Stimulated activated CD4-positive, alpha-beta T cell treated with anti-CD3 and anti-CD28 coated beads, Interleukin-1b, Interleukin-23, amount 100 ng/mL, for 4 hours (primary cell): ENCODE measurements at places on chromosomes 12 and 14.

DNA sequence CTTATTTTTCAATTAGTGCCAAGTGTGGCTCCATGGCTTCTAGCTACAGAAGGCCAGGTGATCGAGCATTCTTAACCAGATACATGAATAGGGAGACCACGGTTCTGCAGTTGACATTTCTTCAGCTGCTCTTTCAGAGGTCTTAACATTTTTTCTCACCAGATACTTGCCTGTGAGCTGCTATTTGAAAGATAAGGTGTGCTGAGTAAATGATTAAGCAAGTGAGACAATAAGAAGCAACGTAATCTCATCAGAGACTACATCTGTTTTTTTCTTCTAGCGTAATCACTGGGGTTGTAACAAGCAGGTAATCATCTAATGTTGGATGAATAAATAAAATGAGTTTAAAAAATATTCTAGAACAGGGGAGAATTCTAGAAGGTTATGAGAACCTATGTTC, 912.9 kb downstream of the DIO2 start:
- DNase-seq: no peak

DNA sequence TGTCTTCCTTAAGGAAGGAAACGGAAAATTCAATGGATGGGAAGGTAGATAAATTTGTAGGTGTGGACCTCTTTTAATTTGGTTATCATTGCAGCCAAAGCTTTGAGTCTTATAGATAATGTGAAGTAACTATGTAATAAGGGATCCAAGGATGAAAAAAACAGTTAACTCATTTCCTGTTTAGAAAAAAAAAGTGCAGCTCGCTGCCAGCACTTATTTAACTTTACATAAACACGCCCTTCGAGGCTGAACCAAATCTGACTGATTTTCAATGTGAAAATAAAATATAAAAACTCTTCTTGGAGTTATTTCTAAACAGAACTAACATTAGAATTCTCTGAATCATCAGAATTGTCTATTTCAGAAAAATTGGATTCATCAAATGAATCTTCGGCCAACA, 7.0 kb downstream of the NUBPL start:
- DNase-seq: no peak

- no peak for DNase-seq
Measured at GRCh38 chr14:98965076-98965475, 306.9 kb downstream of the BCL11B start.

- no peak for DNase-seq
Measured at GRCh38 chr12:64392221-64392620, 1.7 kb upstream of the C12orf56 start.

- DNase-seq: no peak
Measured at GRCh38 chr12:99131751-99132199, 486.7 kb downstream of the APAF1 start.
